ENCODE measurements at places on chromosomes 12 and 14.

DNA sequence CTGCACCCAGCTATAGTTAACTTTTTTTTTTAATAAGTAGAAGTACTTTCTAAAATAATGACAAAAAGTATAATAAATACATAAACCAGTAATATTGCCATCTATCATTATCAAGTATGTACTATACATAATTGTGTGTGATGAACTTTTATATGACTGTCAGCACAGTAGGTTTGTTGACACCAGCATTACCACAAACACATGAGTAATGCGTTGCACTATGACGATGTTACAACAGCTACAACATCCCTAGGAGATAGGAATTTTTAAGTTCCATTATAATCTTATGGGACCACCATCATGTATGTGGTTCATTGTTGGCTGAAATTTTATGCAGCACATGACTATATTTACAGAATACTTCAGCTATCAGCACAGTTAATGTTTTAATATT lies 62.9 kb upstream of the VSX2 start:
- H3K27me3 ChIP-seq: no peaks in the 10 kb centered on the region
- H3K36me3 ChIP-seq: no peaks in the 10 kb centered on the region
- H3K4me1 ChIP-seq: no peaks in the 10 kb centered on the region
- H3K4me3 ChIP-seq: no peak overlapping the region

DNA sequence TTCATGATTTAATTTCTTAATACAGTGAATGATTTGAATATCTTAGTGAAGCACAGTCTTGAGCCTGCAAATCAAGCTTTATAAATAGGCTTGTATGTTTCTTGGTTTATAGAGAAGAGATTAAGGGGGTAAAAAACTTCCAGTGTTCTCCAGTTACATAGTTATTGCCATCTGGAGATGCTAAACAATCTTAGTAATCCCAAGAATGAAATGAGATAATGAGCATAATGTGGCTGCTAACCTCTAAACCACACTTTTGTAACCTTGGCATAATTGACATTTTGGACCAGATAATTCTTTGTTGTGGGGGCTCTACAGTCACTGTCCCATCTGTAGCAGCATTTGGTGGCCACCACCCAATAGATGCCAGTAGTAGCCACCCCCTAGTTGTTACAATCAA lies 316.8 kb downstream of the CCDC91 start:
- no peaks in the 10 kb centered on the region for H3K4me1 ChIP-seq
- no peaks in the 10 kb centered on the region for H3K27me3 ChIP-seq

DNA sequence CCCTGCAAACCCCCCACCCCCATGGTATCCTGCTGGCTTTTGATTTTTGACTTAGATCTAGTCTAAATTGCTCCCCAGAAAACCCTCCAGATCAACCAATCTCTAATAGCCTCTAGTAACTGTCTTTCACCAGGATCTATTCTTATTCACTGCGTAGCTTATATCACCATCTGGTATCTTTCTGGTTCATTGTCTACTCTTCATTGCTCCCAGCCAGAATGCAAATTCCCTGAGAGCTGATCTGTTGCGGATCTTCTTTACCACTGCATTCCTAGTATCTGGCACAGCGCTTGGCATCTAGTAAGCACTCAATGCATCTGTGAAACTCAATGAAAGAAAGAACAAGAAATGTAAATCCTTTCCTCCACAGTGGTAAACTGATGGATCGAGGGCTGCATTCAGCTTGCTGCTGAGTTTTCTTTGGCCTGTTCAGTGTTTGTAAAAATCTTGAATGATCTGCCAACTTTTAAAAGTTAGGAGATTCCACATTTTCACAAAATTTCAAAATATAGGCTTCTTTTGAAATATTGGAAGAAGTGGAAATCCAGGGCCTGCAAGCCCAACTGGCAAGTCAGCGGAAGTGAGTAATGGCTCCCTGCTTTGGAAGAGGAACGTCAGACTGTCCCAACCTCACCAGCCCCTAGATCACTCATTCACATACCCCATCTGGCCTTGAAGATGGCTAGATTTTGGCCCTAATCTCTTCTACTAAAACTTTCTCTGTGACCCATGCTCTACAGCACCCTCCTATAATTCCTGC lies 274.2 kb downstream of the SSPN start:
- H3K4me3 ChIP-seq: no peak overlapping the region
- no peaks in the 10 kb centered on the region for H3K27me3 ChIP-seq
- no peak for DNase-seq
- H3K27ac ChIP-seq: no peak overlapping the region
- peaks cover 10% of the 10 kb centered on the region for H3K4me1 ChIP-seq

DNA sequence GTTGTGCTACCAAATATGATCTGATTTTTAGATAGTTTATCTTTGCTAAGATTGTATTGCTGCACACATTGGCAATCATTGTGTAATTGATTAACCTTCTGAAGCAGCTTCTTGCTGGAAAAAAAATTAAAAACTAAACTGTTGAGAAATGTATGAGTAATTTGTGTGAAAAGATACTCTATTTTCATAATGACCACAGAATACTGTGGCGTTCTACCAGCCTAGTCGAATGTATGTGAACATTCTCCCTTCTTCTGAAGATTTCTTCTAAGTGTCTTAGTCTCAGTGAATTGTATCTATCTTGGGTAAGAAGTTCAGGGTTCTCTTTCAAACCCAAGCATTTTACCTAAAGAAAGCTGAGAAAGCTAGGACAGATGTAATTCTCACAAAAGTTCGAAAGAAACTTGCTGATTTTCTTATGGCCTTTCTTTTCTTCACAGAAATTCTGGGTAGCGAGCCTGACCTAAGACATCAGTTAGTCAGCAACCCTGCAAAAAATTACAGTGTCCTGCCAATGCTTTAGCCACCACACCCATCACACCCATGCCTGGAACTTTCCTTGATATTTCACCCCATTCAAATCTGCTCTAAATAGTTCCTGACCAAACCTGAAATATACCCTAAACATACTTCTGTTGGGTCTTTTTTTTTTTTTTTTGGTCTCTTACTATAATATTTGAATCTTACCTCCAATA lies 27.1 kb upstream of the C12orf71 start:
- H3K36me3 ChIP-seq: no peaks in the 10 kb centered on the region
- DNase-seq: no peak
- no peak overlapping the region for H3K4me3 ChIP-seq
- H3K4me1 ChIP-seq: peaks cover 13% of the 10 kb centered on the region
- no peak overlapping the region for H3K27ac ChIP-seq
- H3K27me3 ChIP-seq: no peaks in the 10 kb centered on the region

DNA sequence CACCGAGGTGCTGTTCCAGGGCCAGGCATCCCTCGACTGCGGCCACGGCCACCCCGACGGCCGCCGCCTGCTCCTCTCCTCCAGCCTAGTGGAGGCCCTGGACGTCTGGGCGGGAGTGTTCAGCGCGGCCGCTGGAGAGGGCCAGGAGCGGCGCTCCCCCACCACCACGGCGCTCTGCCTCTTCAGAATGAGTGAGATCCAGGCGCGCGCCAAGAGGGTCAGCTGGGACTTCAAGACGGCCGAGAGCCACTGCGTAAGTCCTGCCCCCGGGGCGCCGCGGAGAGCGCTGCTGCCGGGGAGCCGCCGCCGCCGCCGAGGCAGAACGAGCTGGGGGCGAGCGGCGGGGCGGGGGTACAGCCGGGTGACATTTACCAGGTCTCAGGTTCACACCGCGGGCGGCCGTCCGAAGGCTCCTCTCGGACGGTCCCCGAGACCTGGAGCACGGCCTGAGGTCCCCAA lies 1.4 kb downstream of the PLXNC1 start:
- peak overlapping the region; percentile 87 for H3K27ac ChIP-seq
- DNase-seq: no peak
- peaks cover 22% of the 10 kb centered on the region for H3K36me3 ChIP-seq
- peaks cover 9% of the 10 kb centered on the region for H3K27me3 ChIP-seq

DNA sequence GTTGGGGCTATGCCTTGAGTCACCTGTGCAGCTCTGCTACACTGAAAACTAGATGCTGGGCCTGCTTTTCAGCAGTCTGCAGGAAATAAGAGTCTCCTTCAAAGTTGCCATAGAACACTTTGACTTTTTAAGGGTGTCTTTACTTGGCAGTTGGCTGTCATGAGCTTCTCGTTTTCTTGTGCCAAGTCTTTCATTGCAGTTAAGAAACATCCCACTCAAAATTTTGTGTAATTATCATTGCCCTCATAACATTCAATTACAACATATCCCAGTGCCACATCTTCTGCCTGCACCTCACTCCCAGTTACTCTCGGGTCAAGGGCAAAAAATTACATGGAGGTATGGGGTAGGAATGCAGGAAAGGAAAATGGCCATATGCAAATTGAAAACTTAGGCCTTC lies 29.1 kb downstream of the GPR65 start:
- H3K27me3 ChIP-seq: no peaks in the 10 kb centered on the region
- DNase-seq: no peak
- H3K4me3 ChIP-seq: no peak overlapping the region
- peaks cover 28% of the 10 kb centered on the region for H3K36me3 ChIP-seq
- H3K27ac ChIP-seq: no peak overlapping the region
- H3K4me1 ChIP-seq: peaks cover 18% of the 10 kb centered on the region

DNA sequence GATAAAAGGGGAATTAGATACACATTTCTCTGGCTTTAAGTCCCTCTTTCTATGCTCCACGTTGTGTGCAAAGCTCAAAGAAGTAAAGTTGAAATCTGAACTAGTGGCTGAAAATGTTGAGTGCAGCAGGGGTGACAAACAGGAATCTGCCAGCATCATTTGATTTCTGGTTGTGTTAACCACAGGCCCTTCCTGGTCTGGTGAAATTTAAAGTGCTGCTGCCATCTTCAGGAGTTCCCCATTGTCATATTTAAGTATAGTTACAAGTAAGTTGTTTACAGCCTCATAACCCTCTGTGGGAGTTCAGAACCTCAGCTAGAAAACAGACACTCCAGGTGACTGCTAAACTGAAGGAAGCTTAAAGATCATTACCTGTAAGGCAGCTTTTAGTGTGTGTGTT lies 90.9 kb upstream of the CCDC196 start:
- H3K4me3 ChIP-seq: no peak overlapping the region
- H3K27ac ChIP-seq: no peak overlapping the region
- no peak for DNase-seq
- H3K27me3 ChIP-seq: peaks cover 3% of the 10 kb centered on the region

DNA sequence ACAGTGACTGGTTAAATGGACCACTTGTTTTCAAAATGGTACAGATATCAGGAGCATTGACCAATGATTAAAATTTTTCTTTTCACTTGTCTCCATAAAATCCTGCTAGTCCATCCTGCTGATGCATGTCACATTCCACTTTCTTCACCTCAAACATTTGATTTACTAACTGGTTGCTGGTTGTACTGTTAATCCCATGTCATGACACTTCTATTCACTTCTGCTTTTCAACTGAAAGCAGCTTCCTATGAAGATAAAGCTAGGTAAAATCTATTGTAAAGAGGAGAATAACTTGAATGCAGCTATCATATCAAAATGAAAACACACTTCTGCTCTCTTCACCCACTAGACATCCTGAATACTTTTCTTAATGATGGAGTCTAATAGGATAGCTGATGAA lies 149.6 kb upstream of the OTX2 start:
- peaks cover 2% of the 10 kb centered on the region for H3K27me3 ChIP-seq
- no peaks in the 10 kb centered on the region for H3K36me3 ChIP-seq
- H3K27ac ChIP-seq: no peak overlapping the region
- DNase-seq: no peak
- no peaks in the 10 kb centered on the region for H3K4me1 ChIP-seq
- no peak overlapping the region for H3K4me3 ChIP-seq

DNA sequence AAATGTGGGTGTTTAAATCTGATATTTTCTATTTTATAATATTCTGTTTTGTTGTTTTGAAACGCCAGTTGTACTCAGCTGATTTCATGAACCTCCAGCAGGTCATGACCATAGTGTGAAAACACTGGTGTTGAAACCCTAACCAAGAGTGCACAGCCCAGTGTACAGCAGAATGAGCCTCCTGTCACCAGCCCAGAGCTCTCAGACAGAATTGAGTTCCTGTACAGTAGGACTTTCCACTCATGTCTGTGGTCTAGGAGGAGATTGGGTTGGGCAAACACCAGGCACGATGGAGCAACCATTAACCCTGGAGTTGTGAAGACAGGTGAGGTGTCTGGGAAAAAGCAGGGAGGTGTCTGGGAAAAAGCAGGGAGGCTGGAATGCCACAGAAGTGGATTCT lies 908.8 kb downstream of the VRK1 start:
- H3K4me3 ChIP-seq: no peak overlapping the region
- peak overlapping the region; percentile 97 for H3K27ac ChIP-seq
- H3K36me3 ChIP-seq: peaks cover 7% of the 10 kb centered on the region
- no peak for DNase-seq

- H3K27me3 ChIP-seq: no peaks in the 10 kb centered on the region
- DNase-seq: no peak
- H3K27ac ChIP-seq: no peak overlapping the region
- H3K36me3 ChIP-seq: no peaks in the 10 kb centered on the region
- peaks cover 3% of the 10 kb centered on the region for H3K4me1 ChIP-seq
Observed at GRCh38 chr12:11509326-11509725, 114.0 kb upstream of the PRB2 start.

GRCh38 chr14:24204163-24205146 lies 1.0 kb upstream of the TSSK4 start:
- H3K4me1 ChIP-seq: peaks cover 11% of the 10 kb centered on the region
- H3K27ac ChIP-seq: no peak overlapping the region
- no peak for DNase-seq

Measured in activated naive CD8-positive, alpha-beta T cell treated with anti-CD3 and anti-CD28 coated beads, Interleukin-2, amount 10 ng/mL, durations not matched to agents 7 days and 5 days (primary cell).